ENCODE measurements at places on chromosomes 5 and 9.

DNA sequence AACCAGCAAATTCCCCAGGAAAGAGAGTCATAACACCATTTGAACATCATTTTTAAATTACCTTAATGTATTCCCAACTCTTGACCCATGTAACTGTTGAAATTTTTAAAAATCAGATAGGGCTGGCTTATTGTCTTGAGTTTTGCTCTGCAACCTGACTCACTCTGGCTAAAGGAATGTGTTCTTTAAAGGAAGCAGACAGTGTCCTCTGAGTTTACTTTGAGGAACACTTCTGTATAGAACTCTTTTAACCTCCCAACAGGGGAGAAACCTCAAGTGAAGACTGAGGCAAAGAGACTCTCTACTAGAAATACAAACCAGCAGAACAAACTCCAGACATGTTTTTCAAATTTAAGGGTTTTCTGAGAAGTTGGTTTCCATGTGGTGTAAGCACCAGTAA is 248.9 kb downstream of the CWC27 start:
- DNase-seq: no peak

DNA sequence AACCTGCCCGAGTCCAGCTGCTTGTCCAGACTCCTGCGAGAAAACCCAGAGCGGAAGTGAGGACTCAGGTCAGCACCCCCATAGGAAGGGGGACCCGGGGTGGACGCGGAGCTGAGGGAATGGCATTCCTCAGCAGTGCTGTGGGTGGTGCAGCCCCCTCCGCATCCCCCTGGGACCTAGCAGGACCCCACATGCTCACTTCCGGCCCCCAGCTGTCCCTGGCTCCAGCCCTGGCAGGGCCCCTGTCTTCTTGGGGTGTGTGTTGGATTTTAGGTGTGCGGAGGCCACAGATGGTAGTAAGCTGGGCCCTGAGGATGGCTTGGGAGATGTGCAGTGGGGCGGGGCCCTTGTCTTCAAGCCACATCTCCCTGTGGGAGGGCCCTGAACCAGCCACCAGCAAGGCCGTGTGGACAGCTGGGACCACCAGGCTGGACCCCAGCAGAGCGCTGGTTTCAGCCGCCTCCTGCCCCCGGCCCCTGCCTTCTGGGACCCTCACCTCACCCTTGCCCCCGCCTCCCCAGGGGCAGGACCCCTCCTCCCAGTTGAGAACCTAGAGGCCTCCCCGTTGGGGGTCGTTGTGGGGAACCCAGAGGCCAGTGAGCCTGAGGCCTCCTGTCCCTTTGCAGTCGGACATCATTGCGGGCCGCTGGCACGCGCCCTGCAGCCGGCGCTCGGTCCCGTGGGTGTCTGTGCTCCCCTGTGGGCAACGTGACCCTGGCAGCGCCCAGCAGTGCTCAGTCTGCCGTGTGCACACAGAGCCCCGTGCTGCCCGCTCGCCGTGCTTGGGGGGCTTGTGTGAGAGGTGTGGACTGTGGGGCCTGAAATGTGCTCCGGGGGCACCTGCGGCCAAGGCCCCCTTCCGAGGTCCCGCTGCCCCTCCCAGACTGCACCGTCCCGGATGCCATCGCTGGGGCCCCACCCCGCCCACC is 10.8 kb upstream of the SLC9A3 start:
- DNase-seq: no peak

- no peak for DNase-seq
Observed at GRCh38 chr5:1336749-1337488, 8.0 kb downstream of the CLPTM1L start.

DNA sequence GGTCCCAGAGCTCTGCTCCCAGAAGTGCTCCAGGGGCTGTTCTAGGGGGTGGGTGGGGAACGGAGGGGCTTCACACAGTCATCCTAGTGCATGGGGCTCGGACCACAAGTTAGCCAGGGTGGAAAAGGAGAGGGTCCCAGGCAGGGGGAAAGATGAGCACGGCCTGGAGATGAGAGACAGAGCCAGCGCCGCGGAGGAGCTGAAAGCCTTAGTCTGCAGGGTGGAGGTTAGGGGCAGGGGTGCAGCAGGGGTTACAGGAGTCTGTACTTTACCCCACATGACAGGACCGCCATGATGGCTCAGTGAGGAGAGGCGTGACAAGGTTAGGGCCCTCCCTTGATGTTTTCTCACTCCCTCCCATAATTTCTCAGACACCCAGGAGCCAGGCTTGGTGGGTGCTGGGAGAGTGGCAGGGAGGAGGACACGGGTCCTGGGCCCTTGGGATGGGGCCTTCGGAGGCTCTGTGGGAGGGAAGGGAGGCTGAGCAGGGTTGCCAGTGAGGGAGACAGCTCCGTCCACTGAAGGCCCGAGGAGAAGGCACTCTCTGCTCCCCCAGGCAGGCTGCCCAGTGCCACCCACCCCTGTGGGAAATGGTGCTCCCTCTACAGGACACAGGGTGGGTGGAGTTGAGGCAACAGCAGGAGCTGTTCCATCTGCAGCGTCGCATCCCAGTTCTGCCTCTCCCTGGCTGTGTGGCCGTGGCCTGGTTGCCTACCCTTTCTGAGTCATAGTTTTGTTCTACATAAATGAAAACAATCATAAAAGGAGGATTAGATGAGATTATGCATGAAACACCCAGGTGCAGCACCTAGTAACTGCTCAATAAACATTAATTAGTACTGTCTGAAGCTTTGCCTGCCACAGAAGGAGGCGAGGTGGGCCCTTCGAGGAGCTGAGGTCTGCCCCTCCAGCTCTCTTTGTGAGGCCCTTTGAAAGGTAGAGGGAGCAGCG is 66.2 kb downstream of the NDST1 start:
- no peak for DNase-seq

GRCh38 chr5:155556700-155557099 is 543.1 kb downstream of the KIF4B start:
- no peak for DNase-seq

GRCh38 chr5:167798448-167798847 is 493.0 kb upstream of the WWC1 start:
- no peak for DNase-seq

DNA sequence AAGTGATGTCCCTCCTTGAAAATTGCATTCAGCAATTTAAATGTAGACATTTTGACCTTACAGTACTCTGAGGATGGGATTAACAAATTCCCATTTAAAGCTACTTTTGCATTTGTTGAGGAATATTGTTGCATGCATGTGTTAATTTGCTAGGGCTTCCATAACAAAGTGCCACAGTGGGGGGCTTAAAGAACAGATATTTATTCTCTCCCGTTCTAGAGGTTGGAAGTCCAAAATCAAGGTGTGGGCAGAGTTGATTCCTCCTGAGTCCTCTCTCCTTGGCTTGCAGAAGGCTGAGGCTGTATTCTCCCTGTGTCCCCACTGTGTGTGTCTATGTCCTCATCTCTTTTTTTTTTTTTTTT is 51.8 kb upstream of the CDK20 start:
- DNase-seq: no peak

GRCh38 chr5:8839361-8840055 is 706.4 kb downstream of the SEMA5A start:
- DNase-seq: no peak

DNA sequence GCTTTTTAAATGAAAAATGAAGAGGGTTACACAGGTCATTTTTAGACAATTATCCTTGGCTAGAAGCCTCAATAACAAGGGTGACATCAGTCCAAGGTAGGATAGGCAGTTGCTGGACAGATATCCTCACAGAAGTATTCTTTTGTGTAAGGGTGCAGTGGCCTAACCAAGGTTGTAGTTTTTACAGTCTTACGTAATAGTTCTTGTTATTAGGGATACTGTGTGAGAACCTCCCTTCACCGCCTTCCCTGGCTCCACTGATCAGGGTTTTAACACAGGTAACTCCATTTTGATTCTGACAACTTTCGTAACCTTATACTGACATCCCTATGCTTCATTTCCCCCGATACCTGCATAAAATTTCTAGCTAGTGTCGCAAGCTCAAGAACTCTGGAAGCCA is 8.7 kb upstream of the CAPSL start:
- DNase-seq: no peak

DNA sequence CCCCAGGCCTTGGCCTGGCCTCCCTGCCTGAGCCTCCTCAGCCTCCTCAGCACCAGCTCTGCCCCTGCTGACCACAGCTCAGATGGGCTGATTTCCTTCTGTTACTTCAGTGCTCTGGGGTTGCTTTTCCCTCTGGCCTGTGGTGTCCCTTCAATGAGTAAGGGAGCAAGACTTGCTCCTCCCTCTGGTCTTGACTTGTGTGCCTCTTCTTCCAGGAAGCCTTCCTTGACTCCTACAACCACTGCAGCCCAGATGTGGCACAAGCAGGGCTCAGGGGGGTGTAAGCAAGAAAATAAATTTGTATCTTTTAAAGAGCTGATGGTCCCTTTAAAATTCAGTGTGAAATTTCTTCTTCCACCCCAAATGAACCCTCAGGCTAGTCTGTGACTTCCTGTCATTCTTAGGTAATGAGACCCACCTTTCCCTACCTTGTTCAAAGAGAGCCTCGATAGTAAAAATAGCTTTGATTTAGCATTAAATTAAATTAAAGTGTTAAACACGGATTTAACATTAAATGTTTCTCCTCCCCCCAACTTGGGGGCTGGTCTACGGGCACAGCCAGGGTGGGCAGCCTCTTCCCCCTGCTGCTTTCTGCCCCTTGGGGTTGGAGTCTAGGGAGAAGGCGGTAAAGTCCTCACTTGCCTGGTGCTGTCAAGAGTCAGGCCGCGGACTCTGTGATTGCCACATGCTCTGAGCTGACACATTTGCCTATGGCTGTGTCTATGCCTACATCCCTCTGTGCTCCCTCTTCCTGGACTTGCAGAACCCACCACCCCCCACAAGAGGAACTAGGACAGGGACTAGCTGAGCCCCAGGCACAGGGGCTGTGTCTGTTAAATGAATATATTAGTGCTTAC is 64.5 kb downstream of the OLFM1 start:
- DNase-seq: no peak

GRCh38 chr5:167709625-167710024 is 581.8 kb upstream of the WWC1 start:
- no peak for DNase-seq

DNA sequence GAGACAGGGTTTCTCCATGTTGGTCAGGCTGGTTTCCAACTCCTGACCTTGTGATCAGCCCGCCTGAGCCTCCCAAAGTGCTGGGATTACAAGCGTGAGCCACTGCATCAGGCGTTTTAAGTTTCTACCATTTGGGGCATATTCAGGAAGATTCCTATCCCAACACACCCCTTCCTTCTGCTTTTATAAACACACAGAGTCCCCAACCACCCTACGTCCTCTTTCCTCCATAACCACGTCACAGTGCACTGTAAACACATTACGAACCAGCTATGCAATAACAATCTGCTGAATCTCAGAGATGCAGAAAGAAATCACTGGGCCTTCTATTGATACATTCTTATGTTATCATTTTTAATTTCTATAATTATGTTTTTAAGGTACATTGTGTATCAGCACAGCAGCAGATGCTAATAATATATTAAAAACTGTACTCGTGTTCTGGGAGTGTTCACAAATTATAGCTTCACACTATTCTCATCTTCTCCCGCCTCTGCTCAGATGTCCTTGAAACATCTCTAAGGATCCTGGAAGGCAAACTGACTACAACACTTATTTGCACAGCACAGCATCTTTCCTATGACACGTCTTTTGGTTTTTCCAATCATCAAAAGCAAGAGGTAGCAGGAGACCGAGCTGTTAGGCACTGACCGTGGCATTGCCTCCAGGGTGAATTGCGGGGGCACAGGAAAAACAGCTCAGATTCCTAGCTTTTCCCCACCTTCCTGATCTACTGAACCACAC is 60.2 kb downstream of the KCNIP1 start:
- DNase-seq: no peak

DNA sequence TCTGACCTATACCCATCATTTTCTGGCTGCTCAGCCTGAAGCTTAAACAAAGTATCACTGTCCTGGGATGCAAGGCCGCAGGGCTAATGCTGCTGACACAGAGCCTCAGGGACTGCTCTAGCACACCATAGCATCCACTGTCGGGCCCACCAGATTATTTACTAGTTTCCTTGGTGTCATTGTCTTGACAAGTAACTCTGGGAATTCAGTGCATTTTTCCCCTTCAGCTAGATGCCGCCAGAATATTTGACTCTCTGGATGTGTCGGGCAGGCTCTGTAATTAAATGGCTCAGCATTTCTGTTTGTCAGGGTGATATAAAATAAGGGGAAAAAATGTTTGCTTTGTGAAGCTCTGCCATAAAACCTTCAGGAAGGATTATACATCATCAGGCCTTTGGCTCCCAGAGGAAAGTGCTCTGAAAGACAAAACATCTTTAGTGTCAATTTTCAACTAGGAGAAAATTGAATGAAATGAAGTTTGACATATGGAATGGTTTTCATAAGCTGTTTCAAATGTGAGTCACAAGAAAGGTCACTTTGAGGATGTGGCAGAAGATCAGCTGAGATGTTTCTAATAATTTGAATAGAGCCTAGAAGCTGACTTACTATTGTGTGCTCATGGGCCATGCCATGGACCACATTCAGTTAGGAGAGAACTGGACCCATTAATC is 350.1 kb downstream of the TMEM232 start:
- no peak for DNase-seq

DNA sequence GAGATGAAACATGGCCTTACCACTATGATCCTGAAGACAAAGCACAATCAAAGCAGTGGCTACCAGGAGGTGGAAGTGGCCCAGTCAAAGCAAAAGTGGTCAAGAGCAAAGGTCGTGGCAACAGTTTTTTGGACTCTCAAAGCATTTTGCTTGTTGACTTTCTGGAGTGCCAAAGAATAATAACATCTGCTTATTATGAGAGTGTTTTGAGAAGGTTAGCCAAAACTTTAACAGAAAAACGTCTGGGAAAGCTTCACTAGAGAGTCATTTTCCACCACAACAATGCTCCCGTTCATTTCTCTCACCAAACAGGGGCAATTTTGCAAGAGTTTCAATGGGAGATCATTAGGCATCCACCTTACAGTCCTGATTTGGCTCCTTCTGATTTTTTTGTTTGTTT is 33.6 kb upstream of the MAMDC2 start:
- DNase-seq: no peak

DNA sequence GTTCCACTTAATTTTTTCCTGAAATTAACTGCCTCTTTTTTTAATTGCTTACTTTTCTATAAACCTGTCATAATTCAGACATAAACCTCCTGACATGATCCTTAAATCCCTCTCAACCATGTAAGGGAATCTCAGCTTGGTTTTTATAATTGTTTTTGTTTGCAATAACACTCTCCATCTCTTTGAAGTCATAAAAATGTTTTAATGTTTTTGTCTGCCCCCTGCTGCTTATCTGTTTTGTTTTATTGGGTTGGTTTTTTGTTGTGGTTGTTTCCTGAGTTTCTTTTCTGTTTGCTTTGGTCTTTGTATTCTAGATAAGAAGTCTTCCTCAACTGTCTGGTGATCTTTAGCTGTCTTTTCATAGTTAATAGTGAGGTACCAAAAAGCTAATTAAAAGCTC is 142.0 kb downstream of the CDH6 start:
- no peak for DNase-seq

- no peak for DNase-seq
Observed at GRCh38 chr9:87301371-87301770, 196.3 kb upstream of the DAPK1 start.

- DNase-seq: no peak
Observed at GRCh38 chr5:33937707-33938506, 1.7 kb downstream of the RXFP3 start.

DNA sequence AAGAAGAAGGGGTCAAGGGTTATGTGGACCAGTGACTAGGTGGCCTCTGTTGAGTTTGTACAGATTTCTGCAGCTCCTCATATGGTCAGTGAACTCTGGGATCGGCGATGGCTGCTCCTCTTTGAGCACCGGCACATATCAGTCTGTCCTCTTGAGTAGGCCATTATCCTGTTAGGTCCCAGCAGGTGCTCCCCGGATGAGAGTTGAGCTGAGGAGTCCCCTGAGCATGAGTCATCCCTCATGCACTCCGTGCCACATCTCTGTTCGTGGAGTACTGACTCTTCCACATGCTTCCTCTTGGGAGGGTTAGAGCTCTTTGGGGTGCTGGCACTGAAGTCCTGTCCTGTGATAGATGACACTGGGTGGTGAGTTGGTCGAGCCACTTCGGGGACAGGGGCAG is 143.7 kb downstream of the PTTG1 start:
- DNase-seq: no peak
